ENCODE measurements at places on chromosomes 5 and 9.

DNA sequence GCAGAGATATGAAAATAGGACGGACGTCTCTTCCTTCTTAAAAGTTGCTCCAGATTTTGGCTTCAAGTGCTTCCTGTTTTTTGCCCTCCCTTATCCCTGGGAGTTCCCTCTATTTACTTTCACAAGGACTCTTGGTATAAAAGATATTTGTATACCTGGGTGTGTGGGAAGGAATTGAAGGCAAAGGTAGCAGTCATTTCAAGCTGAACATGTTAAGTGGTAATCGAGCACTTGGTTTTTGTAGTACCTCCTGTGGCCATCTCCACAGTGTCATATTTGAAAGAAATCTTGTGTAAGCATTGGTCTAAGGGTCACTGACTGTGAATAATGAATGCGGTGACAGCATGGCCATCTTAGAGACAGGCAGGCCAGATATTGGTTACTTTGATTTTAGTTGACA is 593.6 kb downstream of the MTRR start:
- DNase-seq = no peak

GRCh38 chr9:129156163-129156562 is 21.9 kb downstream of the IER5L start:
- no peak for DNase-seq

DNA sequence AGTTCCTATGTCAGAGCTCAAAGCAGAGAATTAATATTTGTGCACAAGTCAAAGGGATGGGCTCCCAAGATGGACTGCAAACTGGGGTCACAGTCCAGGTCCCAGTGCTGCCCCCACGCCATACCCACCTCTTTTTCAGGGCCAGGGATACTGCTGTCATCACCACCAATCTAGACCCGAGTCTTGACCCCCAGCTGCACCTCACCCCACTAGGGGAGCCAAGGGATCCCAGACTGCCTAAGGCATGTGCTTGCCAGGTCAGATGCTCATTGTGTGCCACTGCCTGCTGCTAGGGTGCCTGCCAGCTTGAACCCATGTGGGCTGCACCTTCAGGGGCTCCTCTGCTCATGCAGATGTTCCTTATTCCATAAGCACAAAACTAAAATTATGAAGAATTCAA is 215.6 kb upstream of the NREP start:
- no peak for DNase-seq

DNA sequence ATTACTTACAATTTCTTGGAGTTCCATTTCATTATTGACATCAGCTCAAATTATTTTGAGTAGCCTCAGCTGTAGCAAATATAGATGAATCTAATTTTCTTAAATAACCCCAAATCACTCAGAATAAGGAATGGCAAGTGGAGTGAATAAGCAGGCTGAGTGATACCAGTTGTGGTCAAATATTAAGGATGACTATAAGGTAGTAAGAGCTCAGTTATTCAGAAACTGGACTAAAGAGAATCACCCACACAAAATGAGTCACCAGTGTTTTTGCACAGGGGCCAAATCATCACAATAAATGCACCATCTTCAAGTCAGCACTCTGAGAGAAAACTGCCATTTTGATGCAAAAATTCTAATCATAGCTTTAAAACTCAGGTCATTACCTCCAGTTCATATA is 128.9 kb upstream of the TARS1 start:
- DNase-seq = no peak

- DNase-seq = no peak
These were observed 200.5 kb upstream of the KLF4 start for GRCh38 chr9:107690021-107690420.

DNA sequence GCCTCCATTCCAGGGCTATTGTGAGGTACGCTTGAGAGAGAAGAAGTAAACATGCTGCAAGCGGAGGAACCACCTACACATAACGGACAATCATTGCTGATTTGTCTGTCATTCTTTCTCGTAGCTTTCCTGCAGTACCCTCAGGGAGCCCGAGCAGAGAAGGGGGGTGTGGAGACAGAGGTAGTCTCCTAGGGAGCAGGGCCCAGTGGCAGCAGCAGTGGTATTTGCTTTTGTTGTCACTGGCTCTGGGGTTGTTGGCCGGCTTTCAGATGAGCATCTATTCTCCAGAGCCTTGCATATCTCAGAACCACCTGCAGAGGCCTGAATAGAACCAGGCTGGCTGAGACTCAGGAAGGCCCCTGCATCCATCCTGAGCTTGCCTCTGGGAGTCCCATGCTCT is 19.9 kb downstream of the ENHO start:
- no peak for DNase-seq

DNA sequence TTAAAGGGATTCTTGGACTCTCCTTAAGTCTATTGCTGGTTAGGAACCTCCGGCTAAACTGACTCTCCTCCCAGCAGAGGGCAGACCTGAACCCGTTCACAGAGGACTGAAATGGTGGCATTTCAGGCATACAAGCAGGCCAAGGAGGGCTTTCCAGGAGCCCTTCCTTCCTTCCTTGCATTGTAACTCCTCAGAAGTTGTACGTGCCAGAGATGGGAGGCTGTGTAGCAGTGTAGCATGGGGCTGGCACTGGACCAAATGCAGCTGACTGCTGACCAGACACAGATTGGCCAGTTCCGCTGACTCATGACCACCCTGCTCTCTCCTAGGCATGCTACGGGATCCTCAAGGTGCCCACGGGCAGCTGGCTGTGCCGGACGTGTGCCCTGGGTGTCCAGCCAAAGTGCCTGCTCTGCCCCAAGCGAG is 36.4 kb downstream of the JADE2 start:
- DNase-seq = no peak

DNA sequence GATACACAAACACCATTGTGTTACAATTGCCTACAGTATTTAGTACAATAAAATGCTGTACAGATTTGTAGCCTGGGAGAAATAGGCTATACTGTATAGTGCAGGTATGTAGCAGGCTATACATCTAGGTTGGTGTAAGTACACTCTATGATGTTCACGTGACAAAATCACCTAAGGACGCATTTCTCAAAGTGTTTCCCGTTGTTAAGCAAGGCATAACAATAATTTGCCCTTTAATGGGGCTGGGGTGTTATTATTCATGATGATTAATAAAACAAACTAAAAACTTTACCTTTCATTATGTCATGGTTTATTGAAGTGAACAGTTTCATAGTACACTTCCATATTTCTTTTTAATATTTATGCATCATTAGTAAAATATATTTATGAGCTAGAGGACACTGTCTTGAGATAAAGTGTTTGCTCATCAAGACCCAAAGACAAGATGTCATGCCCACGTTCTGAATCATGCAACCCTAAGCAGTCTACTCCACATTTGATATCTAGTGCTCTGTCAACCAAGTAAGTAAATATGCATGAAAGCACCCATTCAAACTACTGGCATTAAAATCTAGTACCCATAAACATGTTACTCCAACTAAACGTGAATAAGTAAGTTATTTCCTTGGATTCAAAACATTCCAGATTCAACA is 220.5 kb downstream of the NR2F1-AS1 start:
- DNase-seq = no peak

- no peak for DNase-seq
These were observed 7.8 kb downstream of the ALAD start for GRCh38 chr9:113393281-113393680.

- no peak for DNase-seq
These were observed 84.5 kb downstream of the TEX10 start for GRCh38 chr9:100268271-100268670.

DNA sequence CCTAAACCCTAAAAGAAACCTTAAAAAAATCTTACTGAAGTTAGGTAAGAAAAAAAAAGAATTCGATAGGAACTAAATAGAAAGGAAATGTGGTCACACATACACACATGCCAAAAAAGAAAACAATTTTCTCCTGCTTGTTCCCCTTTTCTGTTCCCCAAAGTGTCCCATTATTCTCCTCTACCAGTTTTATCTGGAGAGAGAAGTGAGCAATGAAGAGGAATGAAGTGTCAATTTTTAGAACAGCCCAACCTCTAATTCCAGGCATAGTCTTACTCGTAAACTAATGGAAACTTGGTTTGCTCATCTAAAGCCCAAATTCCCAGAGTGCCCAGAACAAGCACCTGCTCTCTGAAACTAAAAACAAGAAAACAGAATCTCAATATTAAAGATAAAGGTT is 26.1 kb downstream of the AP3B1 start:
- DNase-seq = no peak

- no peak for DNase-seq
These were observed 90.1 kb upstream of the RASEF start for GRCh38 chr9:83153030-83153429.

DNA sequence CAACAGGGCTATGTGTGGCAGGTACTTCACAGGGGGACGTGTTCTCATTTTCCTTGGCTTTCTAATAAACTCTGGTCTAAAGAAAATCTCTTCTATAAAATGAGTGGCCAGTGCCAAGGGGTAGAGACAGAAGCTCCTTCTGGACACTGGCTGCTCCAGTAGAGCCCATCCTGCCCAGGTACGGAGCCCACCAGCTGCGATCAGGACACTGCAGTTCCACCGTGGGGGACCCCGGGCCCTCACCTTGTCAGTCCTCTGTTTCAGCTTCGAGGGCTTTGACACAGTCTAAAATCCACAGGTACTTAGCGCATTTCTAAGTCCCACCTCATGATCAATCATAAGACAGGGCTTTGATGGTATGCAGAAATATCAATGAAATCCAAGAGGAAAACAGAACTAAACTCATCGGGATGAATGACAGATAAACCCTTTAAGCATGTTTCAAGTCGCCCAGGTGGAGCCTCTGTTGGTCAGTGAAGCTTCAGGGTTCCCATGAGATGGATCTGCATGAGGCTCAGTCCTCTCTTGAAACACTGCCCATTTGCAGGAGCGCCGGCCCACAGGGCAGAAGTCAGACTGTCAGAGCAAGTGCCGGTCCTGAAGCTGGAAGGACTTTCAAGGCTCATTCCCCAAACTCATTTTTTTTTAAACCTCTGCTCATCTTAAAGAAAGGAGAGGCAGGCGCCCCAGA is 20.3 kb upstream of the TERT start:
- no peak for DNase-seq

DNA sequence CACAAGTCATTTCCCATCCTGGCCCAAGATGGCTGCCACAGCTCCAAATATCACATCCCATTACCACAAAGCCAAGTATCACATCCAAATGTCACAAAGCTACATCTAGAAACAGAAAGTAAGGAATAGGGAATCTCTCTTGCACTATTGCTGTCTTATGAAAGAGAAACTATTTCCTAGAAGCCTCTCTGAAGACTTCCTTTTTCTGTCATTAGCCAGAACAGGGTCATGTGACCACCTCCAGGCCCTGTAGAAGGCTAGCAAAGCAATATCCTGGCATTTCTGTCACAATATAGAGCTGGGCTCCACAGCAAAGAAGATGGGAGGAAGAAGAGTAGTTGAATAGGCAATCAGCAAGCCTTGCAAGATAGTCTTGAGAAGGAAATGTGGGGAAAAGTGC is 99.2 kb downstream of the SH3TC2 start:
- DNase-seq = no peak

GRCh38 chr5:180114304-180115003 is 42.9 kb upstream of the RNF130 start:
- no peak for DNase-seq

GRCh38 chr9:86907346-86907745 is 40.0 kb downstream of the GAS1 start:
- no peak for DNase-seq
